D721Med (cell line): ENCODE measurements at places on chromosomes 6 and 20.
A peak's percentile ranks its signal among the peaks of the same experiment; 100 is the strongest.

DNA sequence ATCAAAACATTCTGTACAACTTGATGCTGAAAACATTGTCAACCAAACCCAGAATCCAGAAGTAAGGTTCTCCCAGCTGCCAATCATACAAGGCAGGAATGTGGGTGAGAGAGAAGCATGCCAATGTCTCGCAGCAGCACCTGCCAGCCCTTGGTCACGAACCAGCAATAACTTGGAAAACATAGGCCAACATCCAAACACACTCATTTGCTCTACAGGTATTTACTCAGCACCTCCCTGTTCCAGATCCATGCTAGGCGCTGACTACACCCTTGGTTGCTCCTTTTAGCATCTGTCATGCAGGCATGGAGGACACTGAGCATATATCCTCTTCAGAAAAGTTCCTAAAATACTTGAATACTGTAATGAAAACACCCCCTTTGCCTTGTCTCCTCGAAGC lies 63.6 kb downstream of the FAXC start:
- no peak for DNase-seq

GRCh38 chr20:13276945-13277541 lies 56.0 kb downstream of the ISM1 start:
- DNase-seq, result no peak

DNA sequence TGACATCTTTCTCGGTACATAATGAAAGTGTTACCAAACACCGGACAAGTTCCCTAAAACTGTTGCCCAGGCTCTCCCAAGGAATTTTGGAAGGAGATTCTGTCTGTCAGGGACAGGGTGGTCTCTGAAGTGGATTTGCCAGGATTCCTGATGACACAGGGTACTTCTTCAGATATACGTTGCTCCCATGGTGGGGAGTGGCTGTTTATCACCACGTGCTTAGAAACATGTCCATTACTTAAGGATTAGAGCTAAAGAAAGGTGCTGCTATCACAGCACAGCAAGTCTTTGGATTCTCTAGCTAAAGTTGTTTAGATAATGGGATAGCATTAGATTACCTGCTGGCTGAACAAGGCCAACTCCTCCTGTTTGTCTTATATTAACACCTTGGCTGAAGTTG lies 6.3 kb downstream of the SPINT3 start:
- DNase-seq, result no peak

DNA sequence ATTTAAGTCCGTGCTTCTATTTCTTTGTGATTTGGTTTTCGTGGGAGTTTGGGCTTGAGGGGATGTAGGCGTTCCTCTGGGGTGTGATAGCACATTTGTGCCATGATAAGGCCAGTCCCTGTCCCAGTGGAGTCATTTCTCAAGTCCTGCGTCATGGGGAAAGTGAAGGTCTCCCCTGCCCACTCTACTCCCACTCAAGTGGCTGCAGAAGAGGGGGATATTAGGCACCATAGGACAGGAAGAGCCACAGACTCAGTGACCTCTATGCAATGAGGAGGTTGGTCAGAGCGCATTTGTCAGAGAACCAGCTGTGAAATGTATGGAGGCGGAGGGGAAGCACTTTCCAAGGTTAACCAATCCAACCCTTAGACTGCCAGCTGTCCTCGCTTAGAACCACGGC lies 51.9 kb upstream of the EDN1 start:
- no peak for DNase-seq

GRCh38 chr6:119966484-119966883 lies 616.9 kb upstream of the MAN1A1 start:
- no peak for DNase-seq

DNA sequence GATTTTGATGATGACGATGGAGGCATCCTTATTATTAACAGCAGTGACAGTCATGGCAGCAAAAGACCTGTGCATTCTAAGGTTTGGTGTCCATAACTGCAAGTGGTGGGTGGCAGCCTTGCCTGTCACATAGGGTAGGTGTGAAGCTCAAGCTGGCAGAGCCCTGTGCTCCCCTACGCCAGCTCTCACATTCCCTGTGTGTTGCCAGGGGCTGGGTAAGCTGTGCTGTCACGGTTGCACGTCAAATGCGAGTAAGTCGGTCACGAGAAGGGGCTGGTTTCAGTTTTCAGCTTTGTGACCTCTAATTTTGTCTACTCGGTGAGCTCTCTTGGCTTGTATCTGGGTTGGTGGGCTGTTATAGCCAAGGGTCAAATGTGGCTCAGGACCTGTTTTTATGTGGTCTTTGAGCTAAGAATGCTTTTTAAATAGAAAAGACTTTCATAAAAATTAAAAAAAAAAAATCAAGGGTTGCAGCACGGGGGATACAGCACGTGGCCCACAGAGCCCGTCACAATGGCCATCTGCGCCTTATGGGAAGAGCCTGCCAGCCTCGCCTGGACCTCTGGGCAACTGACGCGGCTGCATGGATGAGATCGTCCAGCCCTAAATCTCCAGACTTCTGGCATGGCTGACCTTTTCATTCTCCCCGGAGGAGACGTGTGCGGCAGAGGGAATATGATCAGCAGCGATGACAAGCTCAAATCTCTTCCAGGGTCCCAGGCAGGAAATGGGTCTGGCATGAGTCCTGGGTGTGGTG lies 148.5 kb downstream of the PHACTR3 start:
- no peak for DNase-seq

- DNase-seq, result no peak
Measured at GRCh38 chr6:149856256-149856994, 7.7 kb downstream of the LRP11 start.

DNA sequence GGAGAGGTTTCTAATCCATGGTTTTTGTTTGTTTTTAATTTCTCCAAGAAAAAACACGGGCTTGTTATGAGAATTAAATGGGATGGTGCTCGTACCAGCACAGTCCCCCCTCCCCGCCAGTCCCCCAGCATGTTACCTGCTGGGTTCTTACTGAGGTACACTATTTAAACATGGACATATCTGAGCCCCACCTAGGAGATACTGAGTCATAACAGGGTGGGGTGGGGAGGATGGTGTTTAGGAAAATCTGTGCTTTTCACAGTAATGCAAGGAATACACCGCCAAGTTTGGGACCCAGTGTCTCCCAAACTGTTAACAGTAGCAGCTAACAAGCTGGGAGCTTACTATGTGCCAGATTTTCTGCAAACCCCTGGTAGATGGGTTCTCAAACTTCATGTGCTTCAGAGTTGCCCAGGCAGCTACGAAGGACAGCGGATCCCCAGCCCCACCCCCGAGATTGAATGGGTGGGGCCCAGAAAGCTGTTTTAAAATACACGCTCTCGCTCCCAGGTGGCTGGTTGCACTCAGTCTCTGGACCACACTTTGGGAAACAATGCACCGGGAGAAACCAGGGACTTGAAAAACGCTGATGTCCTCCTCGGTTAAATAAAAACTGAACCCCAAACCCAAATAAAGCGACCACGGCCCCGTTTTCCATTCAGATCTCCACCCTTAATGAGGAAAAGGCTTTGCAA lies 995 bp downstream of the ZFP64 start:
- no peak for DNase-seq

DNA sequence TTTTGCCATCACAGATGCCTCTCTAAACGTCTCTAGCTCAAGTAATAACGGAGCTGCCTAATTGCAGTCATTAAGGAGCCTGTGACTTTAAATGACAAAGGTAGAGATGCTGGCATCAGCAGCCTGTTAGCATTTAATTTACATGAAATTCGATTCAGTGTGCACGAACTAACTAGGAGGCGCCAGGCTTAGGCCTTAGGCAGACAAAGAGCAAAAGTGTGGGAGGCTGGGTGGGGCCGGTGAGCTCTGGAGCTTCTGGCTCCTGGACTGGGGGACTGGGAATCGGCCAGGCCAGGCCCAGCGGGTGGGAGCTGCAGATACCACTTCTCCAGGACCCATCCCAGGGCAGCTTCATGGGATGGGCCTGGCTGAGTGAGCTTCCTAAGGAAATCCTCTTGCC lies 170.0 kb upstream of the AGPAT4 start:
- DNase-seq, result no peak

GRCh38 chr6:29632789-29633533 lies at the start of gene GABBR1:
Gene GABBR1, minus strand, starts transcription at chr6:29633183. Its CDS starts 798 bp downstream, at chr6:29632385.
- peak; percentile 88 for DNase-seq

GRCh38 chr6:35216851-35217811 lies 3.4 kb downstream of the SCUBE3 start:
- DNase-seq, result no peak

- no peak for DNase-seq
Measured at GRCh38 chr6:13422681-13423221, 64.6 kb downstream of the GFOD1 start.

- DNase-seq, result no peak
Measured at GRCh38 chr6:169324656-169325459, 71.2 kb upstream of the THBS2 start.

- DNase-seq, result no peak
Measured at GRCh38 chr20:37393196-37393862, 47.4 kb downstream of the SRC start.

DNA sequence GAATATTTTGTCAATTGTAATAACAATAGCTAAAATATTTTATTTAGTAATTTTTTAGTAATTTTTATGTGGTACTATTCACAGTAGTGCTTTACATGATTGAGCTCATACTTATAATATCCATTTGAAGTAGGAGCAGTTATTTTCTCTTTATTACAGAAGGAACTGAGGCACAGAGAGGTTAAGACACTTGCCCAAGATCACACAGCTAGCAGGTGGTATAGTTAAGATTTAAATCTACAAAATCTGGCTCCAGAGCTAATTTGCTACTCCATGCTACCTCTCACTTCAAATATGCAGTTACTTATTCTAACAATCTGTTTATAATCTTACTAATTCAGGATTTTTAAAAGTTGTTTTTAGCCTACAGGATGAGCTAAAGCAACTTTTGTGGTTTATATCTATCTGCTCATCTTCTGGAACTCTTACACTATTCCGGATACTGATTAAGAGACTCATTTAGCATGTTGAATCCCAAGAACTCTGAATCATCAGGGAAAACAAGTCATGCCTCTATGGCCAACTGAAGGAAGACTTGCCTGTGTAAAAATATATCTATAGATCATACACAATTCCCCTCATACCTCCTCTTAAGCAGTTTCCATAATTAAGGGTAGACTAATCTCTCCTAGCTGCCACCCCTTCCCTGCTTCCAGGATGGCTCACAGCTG lies 324.2 kb downstream of the UBE3D start:
- no peak for DNase-seq

- DNase-seq, result no peak
Measured at GRCh38 chr6:8069631-8070284, 5.6 kb upstream of the BLOC1S5 start.

DNA sequence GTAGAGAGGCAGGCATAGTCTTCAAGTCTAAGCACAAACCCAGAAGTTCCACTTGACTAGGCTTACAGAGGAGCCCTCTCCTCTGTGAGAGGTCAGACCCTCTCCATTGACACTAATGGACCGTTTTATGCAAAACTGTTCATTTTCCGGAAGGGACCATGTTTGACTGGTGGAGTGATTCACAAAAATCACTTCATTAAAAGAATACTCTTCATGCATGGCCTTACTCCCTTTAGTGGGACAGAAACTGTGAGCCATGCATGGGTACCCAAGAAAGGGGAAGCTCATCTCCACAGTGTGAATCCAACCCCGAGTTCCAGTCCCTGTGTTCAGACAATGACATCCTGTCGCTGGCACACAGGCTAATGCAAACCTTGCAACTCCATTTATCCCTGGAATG lies 63.2 kb downstream of the OLIG3 start:
- no peak for DNase-seq

- DNase-seq, result no peak
Measured at GRCh38 chr6:133130863-133131262, 110.3 kb upstream of the EYA4 start.

DNA sequence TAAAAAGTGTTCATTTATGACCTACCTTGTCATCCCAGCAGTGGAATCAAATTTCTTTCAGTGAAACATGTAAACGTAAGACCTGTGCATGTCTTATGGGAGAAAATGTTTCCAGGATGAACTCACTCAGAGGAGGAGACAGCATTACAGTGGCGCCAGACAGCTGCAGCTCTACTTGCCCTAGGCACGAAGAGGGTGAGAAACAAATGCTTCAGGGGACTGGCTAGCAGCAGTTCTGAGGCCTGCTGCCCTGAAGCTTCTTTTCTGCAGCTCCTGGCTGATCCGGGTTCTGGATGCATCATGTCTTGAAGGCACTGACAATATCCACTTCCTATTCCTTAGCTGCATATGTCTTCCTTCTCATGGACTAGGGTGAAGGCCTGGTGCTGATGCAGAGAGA lies 120.2 kb downstream of the QRSL1 start:
- no peak for DNase-seq
